ENCODE measurements at places on chromosomes 2 and 18. TPM values are rescaled to one million over a fixed set of nuclear protein-coding genes. Genes with fewer than 3 reads are reported as not detected.

Gene ITPRIPL1
- 0.29 TPM for total RNA-seq

Gene TMEM178A
- total RNA-seq: 2.0 TPM

Gene IL1RL1
- not detected for total RNA-seq

Gene CROCC2
- total RNA-seq: 0.05 TPM

DNA sequence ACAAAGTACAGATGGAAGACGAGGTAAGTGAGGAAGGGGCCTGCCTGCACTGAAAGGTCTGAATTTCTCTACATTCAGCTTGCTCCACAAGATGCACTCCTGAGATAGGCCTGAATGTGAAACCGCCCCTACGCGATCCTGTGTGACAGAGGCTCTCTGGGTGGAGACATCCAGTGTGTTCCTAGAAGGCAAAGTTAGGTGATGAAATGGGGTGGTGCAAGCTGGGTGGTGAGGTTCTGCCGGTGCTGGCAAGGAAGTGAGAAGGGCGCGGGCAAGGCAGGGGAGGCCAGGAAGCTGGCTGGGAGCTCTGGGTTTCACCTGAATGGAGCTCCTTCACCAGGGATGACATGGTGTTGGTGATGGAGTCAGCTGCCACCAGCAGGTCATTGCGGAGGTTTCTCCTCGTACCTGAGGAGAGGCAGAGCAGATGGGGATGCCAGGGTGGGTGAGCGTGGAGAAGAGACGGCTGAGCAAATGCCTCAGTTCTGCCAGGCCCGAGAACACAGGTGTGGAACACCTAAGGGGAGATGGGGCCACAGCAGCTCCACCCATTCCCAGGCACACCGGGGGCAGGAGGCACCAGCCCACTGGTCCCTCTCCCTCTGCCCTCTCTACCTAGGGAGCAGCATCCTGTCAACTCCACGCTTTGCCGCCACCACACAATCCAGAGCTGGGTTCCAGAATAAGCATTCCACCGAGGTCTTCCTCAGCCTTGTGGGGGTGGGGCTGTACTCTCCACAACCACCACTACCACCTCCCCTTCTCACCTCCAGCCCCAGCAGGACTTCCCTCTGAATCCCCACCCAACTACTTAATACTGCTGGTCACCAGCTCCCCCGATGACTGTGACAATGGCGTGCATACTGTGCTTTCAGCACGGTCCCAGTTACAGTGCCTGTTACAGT, 45.5 kb upstream of the DNMT3A start:
- no peak for DNase-seq

DNA sequence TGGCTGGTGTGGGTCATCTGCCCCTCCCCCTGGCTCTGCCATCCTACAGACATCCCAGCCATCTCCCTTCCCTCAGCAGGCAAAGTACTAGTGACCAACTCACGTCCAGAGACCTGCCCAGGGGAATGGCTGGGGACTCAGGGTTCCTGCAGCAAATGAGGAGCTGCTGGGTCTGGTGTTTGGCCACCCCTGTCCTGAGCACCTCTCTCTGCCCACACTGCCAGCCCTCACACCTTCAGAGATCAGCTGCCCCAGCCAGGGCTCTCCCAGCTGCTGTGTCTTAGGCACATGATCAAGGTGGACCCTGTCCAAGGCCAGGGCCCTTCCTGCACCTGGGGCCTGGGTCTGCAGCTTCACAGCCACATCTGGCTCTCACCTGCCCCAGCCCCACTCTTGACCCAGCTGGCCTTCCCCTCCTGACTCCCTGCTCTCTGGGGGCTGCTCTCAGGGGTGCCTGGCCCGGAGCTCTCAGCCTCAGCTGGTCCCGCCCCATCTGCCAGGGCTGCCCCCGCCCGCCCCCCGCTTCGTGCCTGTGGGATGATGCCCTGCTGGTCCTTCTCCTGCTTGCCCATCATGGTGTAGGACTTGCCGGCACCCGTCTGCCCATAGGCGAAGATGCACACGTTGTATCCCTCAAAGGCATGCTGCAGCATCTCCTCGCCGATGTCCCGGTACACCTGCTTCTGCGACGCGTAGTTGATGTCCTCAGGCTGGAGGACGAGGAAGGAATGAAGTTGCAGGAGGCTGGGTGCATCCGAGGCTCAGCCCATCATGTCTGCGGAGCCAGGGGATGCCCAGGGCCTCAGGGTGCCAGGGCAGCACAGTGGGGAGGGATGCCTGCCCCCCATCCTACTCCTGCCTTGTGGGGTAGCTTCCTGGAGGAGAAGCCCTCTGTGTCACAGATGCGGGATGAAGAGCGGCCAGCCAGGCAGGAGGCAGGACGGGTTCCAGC, 32.2 kb downstream of the KIF1A start:
- no peak for DNase-seq

- DNase-seq: no peak
Observed at GRCh38 chr18:2939317-2939716, 73.6 kb downstream of the LPIN2 start.

DNA sequence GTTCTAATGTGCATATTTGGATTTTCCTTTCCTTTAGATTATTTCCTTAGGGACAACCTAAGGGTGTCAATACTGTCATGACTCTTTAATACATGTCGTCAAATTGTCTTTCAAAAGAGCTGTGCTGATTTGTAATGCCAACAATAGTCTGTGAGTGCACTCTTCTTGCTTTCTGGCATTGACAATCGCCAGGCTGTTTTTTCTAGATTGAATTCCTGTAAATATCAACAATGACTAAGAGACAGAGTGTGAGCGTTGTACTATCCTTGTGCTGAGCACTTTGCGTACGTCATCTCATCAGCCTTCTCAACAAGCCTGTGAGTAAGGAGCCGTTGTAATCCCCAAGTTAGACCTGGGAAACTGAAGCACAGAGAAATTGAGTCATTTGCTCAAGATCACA, 96.0 kb downstream of the ACOXL start:
- DNase-seq: no peak
